ENCODE measurements at places on chromosomes 16 and 17.

GRCh38 chr17:2871205-2871604 is 75.0 kb downstream of the RAP1GAP2 start:
- no peak for DNase-seq

DNA sequence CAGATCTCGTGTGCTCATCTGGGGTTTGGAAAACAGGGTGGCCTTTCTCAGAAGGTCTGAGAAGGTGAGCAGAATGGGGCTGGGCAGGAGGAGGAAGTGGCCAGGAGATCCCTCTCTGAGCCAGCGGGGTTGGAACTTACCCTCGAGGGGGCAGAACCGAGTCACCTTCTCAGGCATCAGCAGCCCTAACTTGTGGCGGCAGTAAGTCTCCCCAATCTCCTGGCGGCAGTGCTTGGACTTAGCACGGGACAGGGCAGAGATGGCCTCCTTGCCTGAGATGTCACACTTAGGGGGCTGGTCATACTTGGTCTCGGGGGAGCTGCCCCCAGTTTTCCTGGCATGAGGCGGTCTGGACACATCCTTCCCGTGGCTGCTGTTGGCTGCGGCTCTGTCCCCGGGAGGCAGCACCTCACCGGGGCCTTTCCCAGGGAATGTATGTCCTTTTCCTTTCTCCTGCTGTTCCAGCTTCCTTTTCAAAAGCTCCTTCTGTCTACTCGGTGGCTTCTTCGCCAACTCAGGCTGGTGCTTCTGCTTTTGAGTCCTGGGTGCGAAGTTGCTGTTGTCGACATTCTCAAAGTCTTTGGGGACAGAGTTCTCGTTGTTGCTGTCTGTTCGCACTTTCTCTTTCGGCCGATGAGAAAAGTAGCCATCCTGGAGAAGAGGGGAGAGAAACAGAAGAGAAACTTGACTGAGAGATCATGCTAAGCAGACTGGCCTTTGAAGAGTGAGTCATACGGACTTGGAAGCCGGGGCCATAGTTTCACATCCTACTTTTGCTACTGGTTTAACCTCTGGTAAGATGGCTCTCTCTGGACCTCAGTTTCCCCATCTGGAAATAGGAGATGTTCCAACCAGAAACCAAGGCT is 211.7 kb downstream of the XYLT1 start:
- DNase-seq: no peak

DNA sequence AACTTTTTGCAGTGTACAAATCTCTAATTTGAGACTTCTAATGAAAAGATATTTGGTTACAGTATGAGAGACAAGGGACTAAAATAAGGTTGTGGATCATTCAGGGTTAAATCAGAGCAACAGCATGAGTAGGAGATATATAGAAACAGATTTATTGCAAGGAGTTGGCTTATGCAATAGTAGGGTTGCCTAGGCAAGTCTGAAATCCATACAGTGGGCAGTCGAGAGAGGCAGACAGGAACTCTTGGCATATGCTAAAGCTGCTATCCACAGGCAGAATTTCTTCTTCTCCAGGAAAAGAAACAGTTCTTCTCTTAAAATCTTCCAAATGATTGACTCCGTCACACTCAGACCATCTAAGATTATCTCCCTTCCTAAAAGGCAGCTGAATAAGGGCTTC is 500.8 kb downstream of the MAF start:
- DNase-seq: no peak

- no peak for DNase-seq
Observed at GRCh38 chr16:23121024-23121423, 28.2 kb downstream of the USP31 start.

DNA sequence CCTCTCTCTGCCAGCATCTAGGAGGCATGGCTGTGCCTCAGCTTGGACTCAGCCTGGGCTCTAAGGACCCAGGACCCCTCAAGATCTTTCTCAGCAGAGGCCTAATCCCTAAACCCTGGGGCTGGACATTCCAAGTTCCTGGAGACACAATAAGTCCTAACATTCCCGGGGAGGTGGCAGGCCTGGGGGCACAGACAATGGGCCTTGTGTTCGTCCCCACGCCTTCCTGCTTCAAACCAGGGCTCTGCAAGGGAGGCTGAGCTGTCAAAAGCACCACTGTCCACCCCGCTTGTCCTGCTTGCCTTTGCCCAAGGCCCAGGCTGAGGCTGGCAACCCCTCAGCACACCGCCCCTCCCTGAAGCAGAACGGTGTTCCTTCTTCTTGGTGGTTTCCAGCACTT is 13.7 kb downstream of the SDK2 start:
- DNase-seq: no peak

DNA sequence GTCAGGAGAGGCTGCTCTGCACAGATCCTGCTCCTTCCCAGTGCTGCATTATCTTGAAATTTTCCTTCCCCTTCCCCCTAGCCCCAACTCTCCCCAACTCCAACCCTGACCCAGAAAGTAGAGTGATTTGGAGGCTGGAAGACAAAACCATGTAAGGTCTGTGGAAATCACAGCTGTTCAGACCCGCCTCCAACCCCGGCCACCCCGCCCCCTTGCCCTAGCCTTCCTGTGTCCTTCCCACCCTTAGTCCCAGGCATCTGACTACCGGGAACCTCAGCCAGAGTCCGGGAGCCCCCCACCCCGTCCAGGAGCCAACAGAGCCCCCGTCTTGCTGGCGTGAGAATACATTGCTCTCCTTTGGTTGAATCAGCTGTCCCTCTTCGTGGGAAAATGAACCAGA is at the start of gene AOC3:
Gene AOC3, plus strand, starts transcription at position 246 of the 400 bp plus-strand sequence. Its CDS starts 145 bp downstream, at position 391.
- DNase-seq: no peak

GRCh38 chr16:18942061-18942460 is 15.9 kb upstream of the SMG1 start:
- no peak for DNase-seq

DNA sequence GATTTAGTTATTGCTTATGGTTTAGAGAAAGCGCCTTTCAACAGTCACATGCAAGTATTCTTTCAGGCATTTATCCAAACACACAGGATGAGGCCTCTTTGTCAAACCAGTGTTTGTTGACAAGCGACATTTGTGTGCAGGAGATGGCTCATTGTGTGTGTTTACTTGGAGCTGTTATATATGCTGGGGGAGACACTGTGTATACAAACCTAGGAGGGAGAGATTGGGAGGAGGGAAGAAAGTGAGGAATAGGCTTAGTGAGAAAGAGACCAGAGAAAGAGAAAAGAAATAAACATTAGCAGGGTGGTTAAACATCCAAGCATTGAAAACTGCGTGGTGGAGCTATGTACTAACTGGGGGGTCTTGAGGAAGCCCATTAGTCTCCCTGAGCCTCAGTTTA is 437.6 kb downstream of the MAF start:
- no peak for DNase-seq

- DNase-seq: no peak
Observed at GRCh38 chr16:75927810-75928209, 201.5 kb upstream of the CPHXL start.

- DNase-seq: no peak
Observed at GRCh38 chr16:58644765-58645487, 15.3 kb upstream of the CNOT1 start.

DNA sequence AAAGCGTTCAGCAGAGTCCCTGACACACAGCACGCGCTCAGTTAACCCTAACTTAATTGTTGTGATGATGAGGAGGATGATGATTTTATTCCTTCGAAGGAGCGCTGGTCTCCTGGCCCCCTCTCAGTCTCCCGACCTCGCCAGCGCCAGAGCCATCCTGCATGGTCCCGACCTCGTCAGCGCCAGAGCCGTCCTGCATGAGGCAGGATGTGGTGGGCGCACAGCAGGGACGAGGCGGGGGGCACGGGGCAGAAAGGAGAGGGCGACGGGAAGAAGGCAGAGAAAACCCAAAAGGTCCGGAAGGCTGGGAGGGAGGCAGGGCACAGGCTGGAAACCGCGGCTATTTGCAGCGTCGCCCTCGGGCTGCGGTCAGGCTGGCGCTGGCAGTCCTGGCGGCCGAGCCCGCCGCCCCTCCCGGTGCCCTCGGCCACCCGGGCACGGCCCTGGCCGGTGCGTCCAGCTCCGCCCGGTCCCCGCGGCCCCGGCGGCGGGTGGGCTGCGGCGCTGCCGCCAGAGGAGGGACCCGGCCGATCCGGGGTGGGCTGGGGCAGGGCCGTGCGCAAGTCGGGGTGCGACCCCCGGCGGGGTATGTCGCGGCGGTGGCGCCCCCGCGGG is 3.0 kb upstream of the TAC4 start:
- DNase-seq: no peak

GRCh38 chr17:78383725-78384471 is 5.4 kb downstream of the PGS1 start:
- DNase-seq: peak; percentile 7

DNA sequence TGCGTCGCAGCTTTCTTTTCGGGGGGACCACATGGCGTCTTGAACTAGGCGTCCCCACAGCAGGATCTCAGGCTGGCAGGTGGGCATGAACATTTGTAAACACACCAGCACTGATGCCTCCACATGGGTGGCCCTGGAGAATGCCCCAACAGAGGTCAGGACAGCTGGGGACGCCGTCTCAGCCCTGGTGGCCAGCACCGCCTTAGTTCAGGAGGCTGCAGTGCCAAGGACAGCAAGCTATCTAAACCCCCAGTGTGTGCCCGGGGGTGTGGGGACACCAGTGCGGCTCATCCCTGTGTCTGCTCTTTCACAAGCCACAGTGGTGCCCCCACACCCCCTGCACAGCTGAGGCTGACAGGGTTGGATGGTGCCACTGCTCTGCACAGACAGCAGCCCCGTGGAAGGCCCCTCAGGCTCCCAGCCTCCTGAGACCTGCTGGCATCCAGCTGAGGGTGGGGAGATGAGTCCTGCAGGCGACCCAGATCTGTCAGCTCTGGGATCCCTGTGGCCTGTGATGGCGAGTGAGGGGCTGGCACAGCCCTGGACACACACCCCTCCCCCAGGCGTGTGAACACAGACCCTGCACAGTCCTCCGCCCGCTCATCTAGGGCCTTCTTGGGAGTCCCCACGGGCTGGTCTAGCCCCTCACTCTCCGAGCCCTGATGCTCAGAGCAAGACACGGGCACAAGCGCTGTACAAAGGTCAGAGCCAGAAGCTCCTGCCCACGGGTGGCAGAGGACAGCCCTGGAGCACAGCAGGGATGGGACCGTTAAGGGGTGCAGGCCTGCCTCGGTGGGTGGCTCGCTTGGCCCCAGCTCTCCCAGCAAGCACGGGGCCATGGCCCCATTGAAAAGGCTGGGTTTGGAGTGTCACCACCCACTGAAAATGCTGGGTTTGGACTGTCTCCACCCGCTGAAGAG is 10.7 kb downstream of the FSCN2 start:
- DNase-seq: no peak
